ENCODE measurements at places on chromosomes 16 and 17.

GRCh38 chr17:39722965-39723848, 7.1 kb downstream of the MIEN1 start:
- DNase-seq, result no peak

- no peak for DNase-seq
These were observed 3.3 kb downstream of the TMEM94 start for GRCh38 chr17:75459590-75460267.

- DNase-seq, result no peak
These were observed 119.4 kb downstream of the FOXL1 start for GRCh38 chr16:86697715-86698114.

DNA sequence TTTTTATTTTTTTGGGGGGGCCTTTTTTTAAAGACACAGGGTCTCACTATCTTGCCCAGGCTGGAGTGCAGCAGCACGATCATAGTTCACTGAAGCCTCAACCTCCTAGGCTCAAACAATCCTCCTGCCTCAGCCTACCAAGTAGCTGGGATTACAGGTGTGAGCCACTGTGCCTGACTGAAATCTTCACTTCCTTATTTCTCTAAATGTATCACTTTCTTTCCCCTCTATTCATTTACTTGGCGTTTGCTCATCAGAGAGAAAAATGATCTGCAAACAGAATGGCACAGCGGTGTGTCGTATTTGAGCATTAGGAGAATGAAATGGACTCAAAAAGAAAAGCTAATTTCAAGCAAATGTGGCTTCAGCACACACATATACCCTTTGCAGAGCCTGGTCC, 44.3 kb upstream of the CDH5 start:
- DNase-seq, result no peak

Measured in T-helper 2 cell (primary cell).